ENCODE measurements at places on chromosomes 2 and 18.

GRCh38 chr2:96969321-96969720 lies 17.1 kb downstream of the FAM178B start:
- H3K36me3 ChIP-seq = no peaks in the 10 kb centered on the region
- H3K4me1 ChIP-seq = peaks cover 53% of the 10 kb centered on the region
- no peak overlapping the region for H3K4me3 ChIP-seq
- no peak overlapping the region for H3K27ac ChIP-seq
- no peak for DNase-seq

DNA sequence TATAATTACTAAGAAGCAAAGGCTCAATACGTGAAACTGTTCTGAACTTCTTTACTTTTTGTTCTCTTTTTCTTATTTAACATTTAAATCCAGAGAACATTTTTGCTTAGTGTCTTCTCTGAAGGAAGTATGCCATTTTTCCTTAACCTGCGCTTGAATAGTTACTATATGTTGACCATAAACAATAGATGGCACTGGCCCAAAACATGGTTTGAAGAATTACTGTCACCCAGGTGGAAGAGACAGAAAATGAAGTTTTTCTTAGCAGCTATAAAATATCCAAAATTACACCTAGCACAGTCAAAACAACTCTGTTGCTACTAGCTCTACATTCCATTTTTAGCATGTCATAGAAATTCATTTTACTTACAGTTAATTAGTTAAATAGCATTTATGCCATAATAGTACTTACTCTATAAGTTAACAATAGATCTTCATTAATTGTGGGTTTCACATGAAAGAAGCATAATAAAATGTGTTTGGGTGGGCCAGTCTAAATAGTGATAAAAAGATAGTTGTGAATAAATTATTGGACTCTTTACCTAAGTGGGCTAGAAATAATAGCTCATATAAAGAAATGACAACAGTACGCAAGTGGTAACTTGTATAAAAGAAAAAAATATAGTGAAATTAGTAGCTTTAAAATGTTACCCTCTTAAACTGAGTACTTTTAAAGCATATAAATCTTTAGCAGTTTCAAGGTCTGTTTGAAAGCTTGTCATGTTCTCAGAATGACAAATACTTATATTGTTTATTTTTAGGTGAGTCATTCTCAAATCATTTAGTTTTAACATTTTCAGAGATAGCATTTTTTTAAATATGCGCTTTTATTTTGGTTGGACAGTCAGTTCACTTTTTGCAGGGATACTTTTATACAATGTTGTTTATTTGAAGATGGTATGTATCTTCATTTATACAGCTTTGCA lies 3.7 kb downstream of the ETAA1 start:
- peaks cover 31% of the 10 kb centered on the region for H3K36me3 ChIP-seq
- H3K27ac ChIP-seq = no peak overlapping the region
- H3K4me1 ChIP-seq = peaks cover 26% of the 10 kb centered on the region
- H3K4me3 ChIP-seq = no peak overlapping the region

GRCh38 chr2:45141883-45142866 lies 132.9 kb upstream of the SIX2 start:
- H3K4me3 ChIP-seq = no peak overlapping the region
- DNase-seq = no peak
- no peaks in the 10 kb centered on the region for H3K4me1 ChIP-seq
- peaks cover 53% of the 10 kb centered on the region for H3K27me3 ChIP-seq
- H3K27ac ChIP-seq = no peak overlapping the region

GRCh38 chr18:7886436-7886835 lies 319.3 kb downstream of the PTPRM start:
- no peaks in the 10 kb centered on the region for H3K27me3 ChIP-seq
- H3K4me1 ChIP-seq = no peaks in the 10 kb centered on the region
- DNase-seq = no peak
- H3K4me3 ChIP-seq = no peak overlapping the region
- no peaks in the 10 kb centered on the region for H3K36me3 ChIP-seq

DNA sequence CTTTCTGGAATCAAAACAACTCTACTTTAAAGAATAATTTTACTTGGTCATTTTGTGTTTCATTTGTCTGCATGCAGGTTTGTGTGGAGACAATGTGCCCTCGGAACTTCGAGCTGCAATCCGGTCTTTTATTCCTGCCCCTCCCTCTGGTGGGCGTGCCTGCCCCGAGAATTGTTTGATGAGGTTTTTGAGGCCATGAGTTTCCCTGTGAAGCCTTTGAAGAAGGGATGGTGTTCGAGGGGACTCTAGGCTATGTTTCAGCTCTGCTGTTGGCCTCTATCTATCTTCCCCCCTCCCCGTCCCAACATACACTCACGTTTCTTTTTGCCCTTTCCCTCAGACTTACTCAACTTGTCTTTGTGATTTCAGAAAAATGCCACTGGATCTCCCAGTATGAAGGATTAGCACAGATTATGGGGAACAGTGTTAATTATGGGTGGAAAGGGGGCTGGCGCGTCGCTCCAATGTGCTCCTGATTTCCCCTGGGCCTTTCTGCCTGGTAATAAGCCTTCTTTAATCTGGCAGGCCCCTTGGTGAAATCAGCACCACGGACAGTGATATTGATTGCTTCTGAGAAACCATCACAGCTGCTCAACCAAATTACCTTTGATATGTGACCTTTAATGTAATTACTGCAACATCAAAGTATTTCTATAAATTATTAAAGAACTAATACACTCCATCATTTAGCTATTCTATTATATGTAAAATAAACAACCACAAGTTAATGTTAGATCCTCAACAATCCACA lies 82.2 kb downstream of the CELF4 start:
- H3K36me3 ChIP-seq = no peaks in the 10 kb centered on the region
- H3K4me3 ChIP-seq = no peak overlapping the region
- peaks cover 47% of the 10 kb centered on the region for H3K27me3 ChIP-seq
- peaks cover 2% of the 10 kb centered on the region for H3K4me1 ChIP-seq
- H3K27ac ChIP-seq = no peak overlapping the region

DNA sequence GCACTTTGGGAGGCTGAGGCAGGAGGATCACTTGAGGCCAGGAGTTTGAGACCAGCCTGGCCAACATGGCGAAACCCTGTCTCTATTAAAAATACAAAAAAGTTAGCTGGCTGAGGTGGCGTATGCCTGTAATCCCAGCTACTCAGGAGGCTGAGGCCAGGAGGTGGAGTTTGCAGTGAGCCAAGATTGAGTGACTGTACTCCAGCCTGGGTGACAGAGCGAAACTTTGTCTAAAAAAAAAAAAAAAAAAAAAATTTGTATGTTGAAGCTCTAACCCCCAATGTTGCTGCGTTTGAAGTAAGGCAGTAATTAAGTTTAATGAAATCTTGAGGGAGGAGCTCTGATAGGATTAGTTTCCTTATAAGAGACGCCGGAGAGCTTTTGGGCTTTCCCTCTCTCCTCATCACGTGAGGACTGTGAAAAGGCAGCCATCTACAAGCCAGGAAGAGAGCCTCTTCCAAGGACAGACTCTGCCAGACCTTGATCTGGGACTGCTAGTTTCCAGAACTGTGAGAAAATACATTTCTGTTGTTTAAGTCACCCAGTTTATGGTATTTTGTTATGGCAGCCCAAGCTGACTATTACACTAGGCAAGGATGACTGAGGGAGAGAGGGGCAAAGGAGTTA lies 11.5 kb upstream of the PNPT1 start:
- H3K36me3 ChIP-seq = no peaks in the 10 kb centered on the region
- H3K27ac ChIP-seq = no peak overlapping the region
- no peak overlapping the region for H3K4me3 ChIP-seq
- H3K4me1 ChIP-seq = peaks cover 3% of the 10 kb centered on the region

DNA sequence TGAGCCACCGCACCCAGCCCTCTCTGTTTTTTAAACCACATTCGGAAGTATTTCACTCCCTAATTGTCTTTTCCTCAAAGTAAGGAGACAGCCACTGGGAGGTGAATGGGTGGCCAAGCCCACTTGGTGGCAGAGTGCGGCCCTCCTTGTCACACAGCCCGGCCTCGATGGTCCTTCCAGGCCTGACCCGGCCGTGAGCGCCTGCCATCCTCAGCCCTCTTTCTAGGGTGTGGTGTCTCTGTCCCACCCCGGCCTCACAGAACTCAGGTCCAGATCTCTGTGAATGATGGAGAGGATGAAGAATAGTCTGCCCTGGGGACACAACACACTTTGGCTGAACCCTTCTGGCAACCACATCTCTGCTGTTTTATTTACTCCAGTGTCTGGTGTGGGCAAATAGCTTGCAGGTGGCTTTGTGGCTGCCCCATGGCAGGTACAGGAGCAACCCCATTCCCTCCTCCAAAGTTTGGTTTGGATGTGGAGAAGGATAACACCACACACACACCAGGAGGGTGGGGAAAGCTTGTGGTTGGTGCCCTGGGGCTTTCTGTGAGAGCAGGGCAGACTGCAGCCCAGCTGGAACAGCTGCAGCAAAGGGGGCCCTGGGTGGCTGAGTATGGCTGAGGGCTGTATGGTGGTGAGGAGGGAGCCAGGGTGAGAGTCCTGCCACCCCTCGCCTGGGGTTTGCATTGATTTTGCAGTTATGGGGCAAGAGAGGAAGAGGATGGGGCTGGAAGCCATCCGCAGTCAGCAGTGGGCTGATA lies 88.6 kb downstream of the FAM168B start:
- H3K36me3 ChIP-seq = no peaks in the 10 kb centered on the region
- peaks cover 4% of the 10 kb centered on the region for H3K4me1 ChIP-seq
- no peak overlapping the region for H3K27ac ChIP-seq
- peaks cover 20% of the 10 kb centered on the region for H3K27me3 ChIP-seq

DNA sequence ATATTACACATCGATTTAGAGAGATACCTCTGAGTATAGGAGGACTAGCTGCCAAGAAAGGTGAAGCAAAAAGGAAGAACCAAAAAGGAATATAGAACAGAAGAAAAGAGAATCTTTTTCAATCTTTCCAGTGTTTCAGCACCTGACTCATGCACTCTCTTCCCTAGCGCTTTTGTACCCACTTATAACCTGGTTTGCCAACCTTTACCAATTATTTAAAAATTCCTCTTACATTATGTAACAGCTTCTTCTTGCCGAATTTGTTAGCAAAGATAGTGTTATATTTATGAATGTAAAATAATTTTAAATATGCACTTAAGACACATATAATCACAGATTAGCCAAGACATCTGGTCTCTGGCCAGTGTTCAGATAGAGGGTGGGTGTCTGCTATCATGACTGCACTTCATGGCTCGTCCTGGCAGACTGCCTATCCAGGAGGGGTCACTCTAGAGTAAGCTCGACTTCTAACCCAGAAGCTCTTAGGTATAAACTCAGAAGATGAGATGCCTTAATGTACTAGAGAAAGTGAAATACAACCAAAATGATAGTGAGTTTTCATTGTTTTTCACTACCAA lies 122.9 kb downstream of the ATAD2B start:
- H3K4me1 ChIP-seq = peaks cover 7% of the 10 kb centered on the region
- H3K36me3 ChIP-seq = peaks cover 11% of the 10 kb centered on the region
- DNase-seq = no peak
- H3K27ac ChIP-seq = no peak overlapping the region
- H3K4me3 ChIP-seq = no peak overlapping the region

DNA sequence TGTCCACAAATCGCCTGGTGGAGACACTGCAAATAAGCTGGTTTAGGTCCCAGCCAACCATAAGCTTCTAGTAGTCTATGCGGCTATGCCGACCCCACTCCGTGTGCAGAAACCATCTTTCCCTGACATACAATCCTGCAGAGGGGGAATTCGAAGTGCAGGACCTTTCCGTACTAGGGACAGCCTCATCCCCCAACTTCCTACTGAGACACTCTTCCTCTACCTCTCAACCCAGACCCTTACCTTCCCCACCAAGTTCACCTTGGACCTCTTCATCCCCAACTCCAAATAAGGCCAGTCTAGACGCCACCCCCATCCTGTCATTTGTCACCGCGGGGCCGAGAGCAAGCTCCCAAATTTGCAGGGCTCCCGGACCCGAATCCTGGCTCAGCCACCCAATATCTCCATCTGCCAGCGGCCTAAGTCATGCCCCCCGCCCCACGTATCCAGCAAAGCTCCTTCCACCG lies 496 bp downstream of the SUCLG1 start:
- DNase-seq = peak; percentile 41
- peak overlapping the region; percentile 77 for H3K27ac ChIP-seq
- peaks cover 40% of the 10 kb centered on the region for H3K4me1 ChIP-seq
- no peaks in the 10 kb centered on the region for H3K27me3 ChIP-seq
- H3K36me3 ChIP-seq = peaks cover 2% of the 10 kb centered on the region

GRCh38 chr2:223909001-223909741 lies 36.0 kb downstream of the WDFY1 start:
- H3K27ac ChIP-seq = no peak overlapping the region
- H3K27me3 ChIP-seq = no peaks in the 10 kb centered on the region
- peaks cover 16% of the 10 kb centered on the region for H3K4me1 ChIP-seq

GRCh38 chr2:29226808-29227207 lies 111.6 kb downstream of the CLIP4 start:
- no peak overlapping the region for H3K27ac ChIP-seq
- no peak for DNase-seq
- H3K36me3 ChIP-seq = no peaks in the 10 kb centered on the region
- peaks cover 6% of the 10 kb centered on the region for H3K27me3 ChIP-seq
- H3K4me1 ChIP-seq = no peaks in the 10 kb centered on the region

DNA sequence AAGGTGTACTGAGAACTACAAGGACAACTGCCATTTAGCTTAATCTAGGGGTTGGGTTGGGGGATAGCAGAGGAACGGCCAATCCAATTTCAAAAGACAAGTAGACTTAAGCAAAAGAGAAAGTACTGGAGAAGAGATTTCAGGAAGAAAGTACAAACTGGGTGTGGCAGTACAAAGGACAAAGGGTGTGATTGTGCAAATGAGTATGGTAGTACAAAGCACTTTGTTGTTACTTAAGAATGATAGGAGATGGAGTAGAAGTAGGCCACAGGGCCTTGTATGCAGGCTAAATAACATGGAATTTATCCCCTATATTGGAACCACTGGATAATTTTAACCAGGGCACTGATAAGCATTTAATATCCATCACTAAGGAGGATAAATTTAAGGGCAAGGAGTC lies 4.7 kb upstream of the ORC2 start:
- peaks cover 41% of the 10 kb centered on the region for H3K4me1 ChIP-seq
- H3K36me3 ChIP-seq = peaks cover 21% of the 10 kb centered on the region
- H3K27ac ChIP-seq = no peak overlapping the region
- no peak for DNase-seq

DNA sequence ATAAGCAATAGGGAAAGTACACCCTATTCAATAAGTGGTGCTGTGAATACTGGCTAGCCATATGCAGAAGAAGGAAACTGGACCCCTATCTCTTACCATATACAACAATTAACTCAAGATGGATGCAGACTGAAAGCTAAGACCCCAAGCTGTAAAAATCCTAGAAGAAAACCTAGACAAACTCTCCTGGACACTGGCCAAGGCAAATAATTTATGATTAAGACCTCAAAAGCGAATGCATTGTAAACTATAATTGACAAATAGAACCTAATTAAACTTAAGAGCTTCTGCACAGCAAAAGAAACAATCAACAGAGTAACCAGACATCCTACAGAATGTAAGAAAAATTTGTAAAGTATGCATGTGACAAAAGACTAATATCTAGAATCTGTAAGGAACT lies 41.1 kb upstream of the ASXL3 start:
- H3K36me3 ChIP-seq = no peaks in the 10 kb centered on the region
- DNase-seq = no peak
- H3K27me3 ChIP-seq = no peaks in the 10 kb centered on the region
